Left cardiac atrium (tissue), 4 donors: ENCODE measurements at places on chromosomes 7 and 10. TPM values are rescaled to one million over a fixed set of nuclear protein-coding genes. Genes with fewer than 3 reads are reported as not detected.
A peak's percentile ranks its signal among the peaks of the same experiment; 100 is the strongest.

GRCh38 chr10:125158601-125159485 lies 1.5 kb downstream of the CTBP2 start:
- DNase-seq, result peak; percentile 67

DNA sequence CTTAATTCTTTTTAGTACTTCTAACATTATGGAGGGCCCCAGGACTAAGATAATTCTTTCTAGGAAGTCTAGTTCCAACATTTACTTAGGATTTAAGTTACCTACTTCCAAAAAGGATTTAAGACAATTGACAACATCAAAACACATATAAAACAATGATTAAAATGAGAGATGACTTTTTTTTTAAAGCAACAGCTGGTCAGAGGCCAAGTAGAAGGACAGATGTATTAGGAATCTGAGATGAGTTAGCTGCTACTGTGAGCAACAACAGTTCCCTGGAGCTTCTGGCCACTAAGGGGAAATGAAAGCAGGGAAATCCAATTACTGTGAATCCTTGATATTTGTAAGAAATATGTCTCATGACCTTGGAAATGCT lies 222.3 kb downstream of the PHTF2 start:
- no peak for DNase-seq

DNA sequence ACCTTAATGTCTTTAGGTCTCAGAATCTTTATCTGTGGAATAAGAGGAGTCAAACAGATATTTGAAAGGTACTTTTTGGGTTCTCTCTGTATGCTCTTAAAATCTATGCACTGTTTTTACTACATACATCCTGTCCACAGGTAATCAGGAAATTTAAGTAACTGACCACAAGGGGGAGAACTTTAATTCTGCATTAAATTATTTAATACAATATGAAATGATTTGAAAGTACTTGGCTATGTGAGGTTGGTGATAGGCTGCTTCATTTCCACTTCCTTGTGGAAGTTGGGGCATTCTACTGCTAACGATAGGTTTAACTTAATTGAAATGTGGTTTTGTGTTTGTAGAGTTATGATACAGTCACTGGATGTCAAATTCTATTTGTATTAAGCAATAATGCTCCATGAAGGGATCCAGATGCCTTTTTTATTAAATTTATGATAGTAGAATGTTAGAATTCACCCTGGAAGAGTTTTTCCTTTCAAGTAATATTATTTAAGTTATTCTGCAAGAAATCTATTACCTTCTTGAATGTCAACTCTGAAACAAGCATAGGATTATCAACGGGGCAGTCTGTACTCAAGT lies 6.0 kb downstream of the TEX47 start:
- no peak for DNase-seq

DNA sequence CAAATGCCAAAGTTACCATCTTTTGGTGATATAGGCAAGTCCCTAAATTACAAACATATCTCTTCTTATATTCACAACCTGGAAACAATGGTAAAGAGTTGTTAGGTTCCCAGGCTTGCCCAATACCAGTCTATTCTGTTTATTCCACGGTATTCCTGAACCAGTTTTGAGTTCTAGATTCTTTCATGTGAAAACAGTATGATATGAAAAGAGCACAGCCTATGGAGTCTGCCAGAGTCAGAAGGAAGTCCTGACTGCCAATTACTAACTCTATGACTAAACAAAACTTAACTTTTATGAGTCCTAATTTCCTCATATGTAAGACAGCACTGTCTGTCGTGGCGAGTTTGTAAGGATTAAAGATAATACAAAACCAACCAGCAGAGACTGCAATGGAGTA lies 5.6 kb downstream of the ABI1 start:
- no peak for DNase-seq

The NRBF2 gene
- 12.7 TPM for total RNA-seq

The SGPL1 gene
- total RNA-seq, result 18.5 TPM

GRCh38 chr10:62689712-62690111 lies 114.8 kb upstream of the ADO start:
- no peak for DNase-seq

DNA sequence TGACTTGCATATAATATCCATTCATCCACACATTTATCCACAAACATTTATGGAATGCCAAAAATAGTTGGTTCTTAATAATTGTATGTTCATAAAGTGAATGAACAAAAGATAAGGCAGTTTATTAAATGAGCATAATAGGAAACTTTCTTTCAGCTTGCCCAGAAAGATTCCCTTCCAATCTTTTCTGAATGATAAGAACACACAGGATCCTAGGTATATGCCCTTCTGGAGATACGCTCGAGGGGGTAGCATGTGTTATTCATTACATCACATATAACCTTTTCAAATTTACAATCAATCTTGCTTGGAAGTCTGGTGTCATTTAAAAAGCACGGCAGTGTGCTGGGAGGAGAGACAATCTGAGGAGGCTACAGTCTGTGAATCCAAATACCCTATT lies 80.4 kb upstream of the PDK4 start:
- DNase-seq, result no peak

DNA sequence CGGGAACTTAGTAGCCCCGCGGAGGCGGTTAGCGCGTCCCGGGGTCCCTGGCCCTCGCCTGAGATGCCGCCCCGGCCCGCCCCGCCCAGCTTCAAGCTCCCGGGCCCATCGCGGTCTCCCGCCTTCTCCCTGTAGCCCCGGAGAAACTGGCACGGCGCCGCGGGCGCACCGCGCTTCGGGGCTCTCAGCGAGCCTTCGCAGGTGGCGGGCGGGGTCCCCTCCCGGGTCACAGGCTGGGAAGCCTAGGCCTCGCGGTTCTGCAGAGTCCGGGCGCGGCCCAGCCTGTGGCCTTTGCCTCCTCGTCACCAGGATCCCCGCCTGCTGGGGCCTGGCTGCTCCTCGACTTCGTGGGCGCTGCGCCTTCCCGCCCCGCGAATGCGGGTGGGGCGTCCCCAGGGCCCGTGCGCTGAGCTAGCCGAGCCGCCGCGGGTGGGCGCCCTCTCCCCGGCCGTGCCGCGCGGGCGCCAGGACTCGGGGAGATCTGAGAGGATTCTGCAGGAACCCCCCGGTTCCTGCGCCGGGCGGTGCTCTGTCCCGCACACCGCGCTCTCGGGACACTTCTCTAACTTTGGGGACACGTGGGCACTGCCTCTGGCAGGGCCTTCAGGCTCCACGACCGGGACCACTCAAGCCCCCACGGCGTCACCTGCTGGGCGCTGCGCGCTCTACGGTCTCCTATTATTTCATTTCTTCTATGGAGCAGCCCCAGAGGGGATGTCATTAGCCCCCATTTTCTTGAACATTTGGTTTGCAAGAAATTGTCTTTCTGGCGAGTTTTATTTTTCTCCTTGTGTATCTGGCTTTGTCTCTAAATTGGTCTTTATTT lies 682 bp upstream of the RGS10 start:
- DNase-seq, result peak; percentile 61

DNA sequence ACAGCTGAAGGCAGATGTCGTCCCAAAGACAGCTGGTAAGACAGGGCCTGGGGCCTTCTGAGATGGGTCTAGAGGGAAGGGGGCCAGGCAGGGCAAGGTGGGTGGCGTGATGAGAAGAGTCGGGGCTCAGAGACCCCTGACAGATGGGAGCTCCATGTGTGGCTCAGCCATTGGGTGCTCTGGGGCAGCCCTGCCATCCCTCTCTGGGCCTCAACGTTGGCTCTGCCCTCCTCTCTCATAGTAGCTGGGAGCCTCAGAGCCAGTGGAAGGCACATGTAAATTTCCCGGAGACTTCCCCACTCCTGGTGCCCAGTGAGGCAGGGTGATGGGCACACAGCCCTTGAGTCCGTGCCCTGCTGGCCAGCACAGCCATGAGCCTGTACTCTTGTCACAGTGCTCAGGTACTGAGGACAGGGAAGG lies 1.8 kb downstream of the PPIF start:
- DNase-seq, result no peak

The CALML5 gene
- total RNA-seq, result not detected

GRCh38 chr10:104045151-104046089 lies 40.3 kb downstream of the COL17A1 start:
- peak; percentile 54 for DNase-seq

GRCh38 chr7:24573554-24574338 lies 494 bp downstream of the PALS2 start:
- peak; percentile 68 for DNase-seq

DNA sequence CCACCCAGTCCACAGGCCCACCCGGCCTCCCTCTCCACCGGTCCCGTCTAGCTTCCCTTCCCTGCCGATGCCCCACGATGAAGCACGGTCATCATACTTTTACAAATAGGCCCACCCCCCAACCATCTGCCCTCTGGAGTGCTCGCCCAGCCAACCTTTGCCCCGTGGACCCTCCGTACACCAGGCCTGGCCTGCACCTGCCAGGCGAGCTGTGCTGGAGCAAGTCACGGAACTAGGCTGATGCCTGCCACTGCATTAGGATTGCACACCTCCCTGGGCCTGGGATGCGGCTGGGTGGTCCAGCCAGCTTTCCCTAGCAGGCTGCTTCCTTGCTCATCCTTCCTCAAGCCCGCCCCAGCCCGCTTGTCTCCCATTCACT lies 44.7 kb downstream of the PPIF start:
- DNase-seq, result no peak

DNA sequence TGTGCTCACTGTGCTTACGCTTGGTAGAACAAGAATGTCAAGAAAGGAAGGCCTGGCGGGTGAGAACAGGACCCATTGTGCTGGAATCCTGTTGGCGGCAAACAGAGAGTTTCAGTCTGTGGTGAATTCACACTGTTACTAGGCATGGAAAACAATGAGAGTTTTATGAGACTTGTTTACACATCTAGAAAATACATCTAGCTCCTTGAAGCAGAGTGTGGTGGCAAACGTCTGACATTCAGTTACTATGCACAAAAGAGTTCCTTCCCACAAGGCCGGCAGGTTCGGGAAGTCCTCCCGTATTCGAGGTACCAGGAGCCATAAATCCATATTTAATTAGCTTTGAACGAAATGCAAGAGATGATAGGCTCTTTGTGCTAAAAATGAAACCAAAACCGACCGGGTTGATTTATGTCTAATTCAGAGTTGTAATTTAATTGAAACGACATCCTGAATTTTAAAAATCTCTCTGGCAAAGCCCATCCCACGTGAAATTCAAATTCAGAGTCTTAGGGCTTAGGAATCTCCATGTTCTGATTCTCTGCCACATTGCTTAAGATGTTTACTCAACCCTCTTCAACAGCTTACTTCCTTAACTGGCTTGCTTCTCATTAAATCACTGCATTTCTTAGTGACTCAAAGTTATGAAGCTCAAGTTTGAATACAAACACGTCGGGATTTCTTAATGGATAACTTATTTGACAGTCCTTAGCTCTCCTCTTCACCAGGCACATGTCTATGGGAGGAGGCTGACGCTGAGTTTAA lies 299.9 kb upstream of the PITRM1 start:
- no peak for DNase-seq

GRCh38 chr10:75624638-75625037 lies 193.2 kb downstream of the LRMDA start:
- DNase-seq, result no peak

DNA sequence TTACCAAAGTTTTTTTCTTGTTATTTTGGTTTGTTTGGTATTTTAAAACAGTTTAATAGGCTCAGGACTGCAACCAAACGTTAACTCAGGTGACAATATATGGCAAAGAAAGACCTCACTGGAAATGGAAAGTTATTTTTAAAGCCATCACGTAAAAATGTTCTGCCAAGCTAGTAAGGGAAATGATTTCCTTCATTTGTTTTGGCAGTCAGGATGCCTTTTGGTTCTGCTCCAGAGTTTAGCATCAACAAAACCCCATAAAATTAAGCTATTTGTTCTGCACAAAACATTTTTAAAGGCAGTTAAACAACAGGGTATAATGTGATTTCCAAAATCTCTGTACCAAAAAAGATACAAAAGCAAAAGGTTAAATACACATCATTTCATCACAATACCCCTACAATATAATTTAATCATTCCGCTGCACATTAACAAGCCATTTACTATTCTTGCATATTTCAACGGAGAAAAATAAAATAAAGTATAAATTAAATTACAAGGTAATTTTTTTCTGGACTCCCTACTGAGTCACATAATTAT lies 172.4 kb downstream of the SEMA3E start:
- no peak for DNase-seq

GRCh38 chr10:47322300-47323061 lies at the start of gene GDF2:
Gene GDF2 (plus strand): TSS chr10:47322454. CDS start chr10:47322669, 215 bp downstream.
- DNase-seq, result no peak
